Esophagus muscularis mucosa (tissue), 4 donors: ENCODE measurements at places on chromosomes 6 and 20.
A peak's percentile ranks its signal among the peaks of the same experiment; 100 is the strongest.

- DNase-seq = no peak
Measured at GRCh38 chr6:47094241-47094925, 52.3 kb upstream of the ADGRF1 start.

DNA sequence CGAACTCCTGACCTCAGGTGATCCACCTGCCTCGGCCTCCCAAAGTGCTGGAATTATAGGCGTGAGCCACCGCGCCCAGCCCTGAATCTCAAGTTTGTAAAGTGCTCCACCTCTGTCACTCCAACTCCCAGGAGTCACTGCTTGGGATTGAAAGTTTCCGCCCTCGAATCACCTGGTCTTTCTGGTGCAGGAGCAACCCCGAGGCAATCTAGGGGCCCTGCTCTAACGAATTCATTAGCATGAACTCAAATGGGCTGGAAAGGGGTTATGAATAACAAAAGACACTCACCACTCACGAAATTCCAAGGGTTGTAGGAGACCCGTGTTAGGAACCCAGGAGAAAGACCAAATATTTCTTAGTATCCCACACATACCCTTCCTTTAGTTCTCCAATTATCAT, 26.1 kb downstream of the RBCK1 start:
- DNase-seq = no peak

GRCh38 chr6:156508923-156509322, 268.3 kb upstream of the ARID1B start:
- no peak for DNase-seq

DNA sequence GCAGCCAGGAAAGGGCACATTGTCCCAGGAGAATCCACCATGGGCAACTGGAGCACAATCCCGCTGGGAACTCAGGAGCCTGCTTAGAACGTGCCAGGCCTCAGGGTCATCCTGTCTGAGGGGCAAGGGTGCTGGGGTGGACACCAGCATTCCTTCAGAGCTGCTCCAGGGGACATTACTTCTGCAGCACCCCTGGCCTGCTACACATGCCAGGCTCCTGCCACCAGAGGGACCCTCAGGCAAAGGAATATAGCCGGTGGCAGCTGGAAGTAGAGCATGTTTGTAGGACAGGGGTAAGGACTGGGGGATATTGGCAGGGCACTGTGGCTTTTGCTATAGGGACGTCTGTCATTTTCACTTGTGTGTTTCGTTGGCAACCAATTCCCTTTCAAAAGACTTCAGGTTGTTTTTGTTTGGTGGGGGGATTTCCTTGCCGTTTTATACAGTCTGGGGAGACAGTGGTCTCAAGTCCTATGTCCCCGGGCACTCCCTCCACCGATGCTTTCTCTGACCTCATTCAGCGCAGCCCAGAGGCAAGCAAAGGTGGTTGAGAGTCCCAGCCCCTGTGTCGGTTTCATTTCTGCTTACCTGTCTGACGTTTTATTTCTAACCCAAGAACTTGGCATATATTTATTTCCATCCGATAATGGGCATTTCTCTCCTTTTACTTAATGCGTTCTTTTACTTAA, 130.8 kb downstream of the JPH2 start:
- peak; percentile 91 for DNase-seq

- no peak for DNase-seq
Measured at GRCh38 chr6:73006146-73006545, 219.2 kb downstream of the KHDC1L start.
